ENCODE measurements at places on chromosomes 12 and 14.

DNA sequence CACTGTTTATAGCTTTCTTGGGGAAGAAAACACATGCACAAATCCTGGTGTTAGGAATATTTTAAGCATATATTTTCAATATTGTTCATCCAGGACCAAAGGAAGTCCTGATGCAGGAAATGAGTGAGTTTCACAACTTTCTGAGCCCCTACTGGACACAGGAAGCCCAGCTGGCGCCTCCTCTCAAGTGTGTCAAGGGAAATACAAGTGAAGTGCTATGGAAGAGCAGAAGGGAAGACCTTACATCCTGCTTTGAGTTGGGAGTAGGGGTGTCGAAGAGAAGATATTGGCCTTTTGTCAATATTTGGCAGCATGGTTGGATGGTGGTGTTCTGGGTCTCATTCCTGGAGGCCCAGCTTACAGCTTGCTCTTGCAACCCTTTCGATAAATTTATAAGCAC, 66.1 kb upstream of the ZDHHC17 start:
- no peak for DNase-seq

DNA sequence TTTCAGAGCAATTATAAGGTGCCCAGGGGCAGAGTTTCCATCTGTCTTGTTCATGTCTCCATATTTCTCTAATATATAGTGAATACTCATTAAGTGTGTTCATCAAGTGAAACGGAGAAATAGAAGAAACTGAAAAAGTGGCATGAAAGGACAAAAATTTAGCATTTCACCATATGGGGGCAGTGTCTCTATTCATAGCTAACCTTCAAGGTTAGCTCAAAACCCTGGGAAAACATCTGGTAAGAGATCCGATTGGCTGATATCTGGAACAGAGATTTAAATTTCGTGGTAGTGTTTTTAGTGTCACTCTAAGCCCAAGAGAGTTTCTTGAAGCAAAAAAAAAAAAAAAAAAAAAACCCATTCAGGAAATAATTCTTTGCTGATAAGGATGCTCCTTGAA, 367.5 kb downstream of the DAD1 start:
- DNase-seq: no peak

DNA sequence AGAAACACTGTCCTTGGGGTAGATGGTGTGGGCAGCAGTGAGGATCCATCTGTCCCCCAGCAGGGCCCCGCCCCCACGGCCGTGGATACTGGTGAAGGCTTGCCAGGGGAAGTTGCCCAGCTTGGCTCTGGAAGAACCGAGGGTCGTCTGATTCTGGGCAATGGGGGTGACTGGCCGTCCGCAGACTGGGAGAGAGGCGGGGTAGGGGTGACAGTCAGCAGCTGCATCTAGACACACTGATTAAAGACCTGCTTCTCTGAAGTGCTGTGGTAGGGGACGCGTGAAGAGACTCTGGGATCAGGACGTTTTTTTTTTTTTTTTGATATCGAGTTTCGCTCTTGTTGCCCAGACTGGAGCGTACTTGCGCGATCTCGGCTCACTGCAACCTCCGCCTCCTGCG, 4.7 kb upstream of the C1R start:
- no peak for DNase-seq

- no peak for DNase-seq
Measured at GRCh38 chr12:121592320-121592719, 11.5 kb upstream of the KDM2B start.

- no peak for DNase-seq
Measured at GRCh38 chr14:100410056-100410565, 87.0 kb downstream of the SLC25A47 start.

DNA sequence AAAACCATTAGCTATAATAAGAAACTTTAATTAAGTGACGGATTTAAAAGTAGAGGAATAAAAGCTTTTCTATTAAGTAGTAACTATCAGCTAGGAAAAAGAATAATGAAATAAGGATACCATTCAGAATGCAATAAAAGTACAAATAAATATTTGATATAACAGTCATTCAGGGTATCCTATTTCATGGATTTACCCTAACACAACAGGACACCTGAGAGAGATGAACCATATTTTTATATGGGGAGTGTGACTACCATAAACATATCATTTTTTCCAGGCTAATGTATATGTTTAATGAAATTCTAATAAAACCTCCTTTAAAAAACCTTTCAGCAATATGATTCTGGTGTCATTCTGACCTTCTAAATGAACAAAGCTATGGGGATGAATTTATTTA, 393.8 kb downstream of the SNAPC1 start:
- DNase-seq: no peak

GRCh38 chr12:531951-532585, 72.3 kb downstream of the B4GALNT3 start:
- DNase-seq: no peak

All from activated T-helper 1 cell treated with Interleukin-2 at 50 U/mL for 16 hours (primary cell).